ENCODE measurements at places on chromosomes 11 and 22. TPM values are rescaled to one million over a fixed set of nuclear protein-coding genes. Genes with fewer than 3 reads are reported as not detected.

GRCh38 chr11:2762451-2762850, 62.7 kb upstream of the KCNQ1OT1 start:
- H3K27ac ChIP-seq = no peak overlapping the region
- peaks cover 4% of the 10 kb centered on the region for H3K4me1 ChIP-seq
- no peaks in the 10 kb centered on the region for H3K27me3 ChIP-seq

Gene IGLL1
- total RNA-seq = not detected

DNA sequence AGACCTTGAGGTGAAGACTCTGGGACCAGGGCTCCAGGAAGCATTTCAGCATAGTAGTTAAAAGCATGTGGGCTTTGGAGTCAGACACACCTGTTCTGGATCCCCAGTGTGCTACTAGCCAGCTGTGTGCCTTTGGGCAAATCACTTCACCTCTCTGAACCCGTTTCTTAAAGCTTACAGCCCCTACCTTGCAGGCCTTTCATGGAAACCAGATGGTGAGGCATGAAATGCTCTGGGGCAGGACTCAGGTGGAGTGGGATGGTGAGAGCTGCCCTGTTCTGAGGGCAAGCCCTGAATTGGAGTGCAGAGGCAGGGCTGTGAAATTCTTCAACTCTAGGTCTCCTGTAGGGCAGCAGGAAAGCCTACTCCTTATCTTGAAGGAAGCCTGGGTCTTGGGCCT, 10.5 kb downstream of the UCP2 start:
- H3K4me3 ChIP-seq = no peak overlapping the region
- H3K36me3 ChIP-seq = peaks cover 19% of the 10 kb centered on the region
- no peak for DNase-seq
- no peak overlapping the region for H3K27ac ChIP-seq
- no peaks in the 10 kb centered on the region for H3K27me3 ChIP-seq

DNA sequence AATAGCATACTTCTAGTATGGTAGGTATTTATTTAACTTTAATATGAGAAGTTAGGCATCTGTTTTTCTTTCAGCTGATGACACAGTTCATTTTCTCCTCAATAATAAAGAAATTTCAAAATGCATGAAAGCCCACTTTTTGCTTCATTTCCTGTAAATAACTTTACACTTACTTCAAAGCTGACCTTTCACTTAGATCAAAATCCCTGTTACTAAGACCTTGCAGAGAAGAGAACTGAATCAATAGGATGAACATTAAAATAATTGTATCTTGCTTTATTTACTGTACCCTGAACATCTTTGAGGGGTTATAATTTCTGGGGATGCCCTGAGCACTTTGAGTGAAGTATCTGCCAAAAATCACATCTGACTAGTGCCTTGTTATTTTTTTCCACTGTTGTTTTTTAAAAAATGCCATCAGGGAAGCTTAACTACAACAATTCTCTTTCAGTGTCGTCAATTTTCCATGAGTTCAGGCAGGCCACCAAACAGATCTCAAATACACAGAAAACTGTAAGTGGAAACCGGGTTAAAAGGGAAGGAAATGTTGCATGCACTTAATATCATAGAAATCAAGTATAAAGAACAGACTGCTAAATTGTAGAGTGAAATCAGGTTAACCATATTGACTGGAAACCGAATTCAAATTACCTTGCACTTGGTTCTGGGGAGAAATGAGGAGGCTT, 206.2 kb downstream of the MAML2 start:
- peak overlapping the region; percentile 1 for H3K27ac ChIP-seq
- DNase-seq = no peak
- H3K4me1 ChIP-seq = peaks cover 24% of the 10 kb centered on the region

Gene CSF2RB
- total RNA-seq = 1.9 TPM

Gene DTX4
- total RNA-seq = 20.2 TPM

DNA sequence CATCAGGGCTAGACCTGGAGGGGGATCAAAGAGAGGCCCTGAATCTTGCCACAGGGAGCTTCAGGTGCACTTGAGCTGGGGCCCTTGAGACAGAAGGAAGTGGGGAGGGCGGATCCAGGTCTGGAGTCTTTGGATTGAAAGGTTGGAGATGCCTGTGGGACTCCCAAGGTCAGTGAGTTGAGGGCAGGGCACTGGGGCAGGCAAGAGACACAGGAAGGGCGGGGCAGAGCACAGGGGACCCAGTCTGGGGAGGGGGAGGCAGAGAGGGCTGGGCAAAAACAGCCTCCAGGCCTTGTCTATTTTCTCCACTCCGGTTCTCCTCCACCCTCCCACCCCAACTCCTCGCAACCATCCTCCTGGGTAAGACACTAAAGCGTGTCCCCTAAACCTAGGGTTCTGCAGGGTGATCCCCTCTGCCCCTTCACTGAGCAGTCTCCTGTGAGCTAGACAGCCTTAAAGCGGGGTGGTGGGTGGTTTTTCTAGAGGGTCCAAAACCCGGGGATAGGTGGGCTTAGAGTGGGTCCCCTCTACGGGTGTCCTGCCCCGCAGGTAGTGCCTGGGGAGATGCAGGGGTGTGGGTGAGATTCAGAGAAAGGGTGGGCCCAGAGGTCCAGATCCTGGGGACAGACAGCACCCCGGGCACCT, 38.6 kb upstream of the CELSR1 start:
- H3K27ac ChIP-seq = peak overlapping the region; percentile 44
- peaks cover 36% of the 10 kb centered on the region for H3K4me1 ChIP-seq
- peak overlapping the region; percentile 36 for H3K4me3 ChIP-seq
- peak; percentile 48 for DNase-seq

DNA sequence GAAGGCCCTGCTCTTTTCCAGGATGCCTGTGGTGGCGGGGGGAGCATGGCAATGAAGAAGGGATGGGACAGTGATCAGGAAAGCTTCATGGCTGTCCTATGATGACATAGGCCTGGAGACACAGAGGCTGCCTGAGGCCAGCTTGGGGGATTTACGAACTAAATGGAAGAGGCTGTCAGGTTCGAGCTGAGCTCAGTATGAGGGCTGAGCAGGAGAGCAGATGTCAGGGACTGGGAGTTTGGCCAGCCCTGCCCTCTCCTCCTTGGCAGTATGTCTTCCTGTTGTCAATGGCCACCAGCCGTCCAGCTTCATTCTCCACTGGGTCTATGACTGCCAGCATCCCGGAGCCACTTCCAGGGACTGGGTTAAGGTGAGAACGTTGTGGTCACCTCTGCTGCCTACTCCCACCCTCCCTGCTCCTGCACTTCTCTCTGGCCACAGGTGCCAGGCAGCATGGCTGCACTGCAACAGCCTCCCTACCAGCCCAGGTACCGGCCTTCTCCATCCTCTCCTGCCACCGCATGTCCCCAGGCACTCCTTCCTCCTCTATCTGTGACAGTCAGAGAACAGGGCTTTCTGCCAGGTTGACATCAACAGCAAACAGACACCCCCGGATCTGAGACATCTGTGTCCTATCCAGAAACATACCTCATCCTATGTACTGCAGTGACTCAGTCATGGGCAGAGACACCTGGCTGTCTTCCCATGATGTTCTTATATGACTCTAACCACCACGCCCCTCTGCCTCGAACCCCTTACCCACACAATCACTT, 75.1 kb downstream of the KIRREL3 start:
- H3K4me3 ChIP-seq = no peak overlapping the region
- no peak overlapping the region for H3K27ac ChIP-seq
- H3K36me3 ChIP-seq = no peaks in the 10 kb centered on the region
- no peaks in the 10 kb centered on the region for H3K27me3 ChIP-seq
- H3K4me1 ChIP-seq = peaks cover 15% of the 10 kb centered on the region

DNA sequence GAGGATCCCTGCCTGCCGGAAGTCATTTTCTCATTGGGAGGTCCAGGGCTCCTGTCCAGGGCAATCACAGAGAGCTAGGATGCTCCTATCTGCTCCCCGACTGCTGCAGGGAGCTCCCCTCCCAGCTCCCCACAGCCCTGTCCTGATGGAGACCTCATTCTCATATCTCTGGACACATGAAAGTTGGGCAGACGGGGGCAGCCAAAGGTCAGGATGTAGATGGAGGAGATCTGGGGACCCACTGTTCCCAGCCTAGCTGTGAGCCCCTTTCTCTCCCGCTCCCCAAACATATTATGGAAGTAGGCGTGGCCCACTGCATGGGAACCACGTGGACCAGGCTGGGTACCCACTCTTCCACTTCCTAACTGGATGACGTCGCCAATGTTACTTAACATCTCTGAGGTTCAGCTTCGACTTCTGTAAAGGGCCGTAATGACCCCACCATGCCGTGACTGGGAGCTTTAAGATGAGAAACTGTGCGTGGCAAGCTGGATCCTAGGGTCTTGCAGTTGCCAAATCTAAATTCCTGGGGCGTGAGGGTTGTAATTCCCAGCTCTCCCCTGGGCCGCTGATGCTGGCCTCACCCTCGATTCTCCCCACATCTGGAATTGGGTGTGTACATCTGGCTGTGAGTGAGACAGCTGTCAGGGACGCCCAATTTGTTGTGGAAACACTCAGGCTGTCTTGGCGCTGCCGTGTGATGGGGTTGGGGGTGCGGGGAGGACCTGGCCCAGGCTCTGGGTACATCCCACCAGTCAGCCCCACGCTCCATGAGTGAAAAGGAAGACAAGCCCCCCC, 1.8 kb downstream of the CDC42EP2 start:
- H3K4me1 ChIP-seq = peaks cover 55% of the 10 kb centered on the region
- H3K36me3 ChIP-seq = peaks cover 9% of the 10 kb centered on the region
- no peak overlapping the region for H3K4me3 ChIP-seq
- H3K27ac ChIP-seq = peak overlapping the region; percentile 79
- H3K27me3 ChIP-seq = no peaks in the 10 kb centered on the region
- no peak for DNase-seq

DNA sequence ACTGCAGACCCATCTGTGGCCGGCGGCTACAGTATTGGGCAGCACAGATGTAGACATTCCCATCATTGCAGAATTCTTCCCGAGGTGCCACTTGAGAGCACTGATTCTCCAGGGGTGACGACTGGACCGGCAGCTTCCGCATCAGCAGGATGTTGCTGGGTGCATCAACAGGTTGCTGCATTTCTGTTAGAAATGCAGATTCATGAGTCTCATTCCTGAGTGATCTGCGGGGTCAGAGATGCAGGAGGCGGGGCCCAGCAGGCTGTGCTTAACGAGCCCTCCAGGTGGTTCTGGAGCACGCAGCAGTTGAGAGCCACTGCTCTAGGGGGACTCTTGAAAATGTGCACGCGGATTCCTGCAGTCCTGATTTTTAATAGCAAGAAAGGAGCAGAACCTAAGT, 321.8 kb downstream of the TBC1D22A start:
- no peaks in the 10 kb centered on the region for H3K4me1 ChIP-seq
- no peaks in the 10 kb centered on the region for H3K27me3 ChIP-seq
- H3K36me3 ChIP-seq = no peaks in the 10 kb centered on the region
- DNase-seq = peak; percentile 13

DNA sequence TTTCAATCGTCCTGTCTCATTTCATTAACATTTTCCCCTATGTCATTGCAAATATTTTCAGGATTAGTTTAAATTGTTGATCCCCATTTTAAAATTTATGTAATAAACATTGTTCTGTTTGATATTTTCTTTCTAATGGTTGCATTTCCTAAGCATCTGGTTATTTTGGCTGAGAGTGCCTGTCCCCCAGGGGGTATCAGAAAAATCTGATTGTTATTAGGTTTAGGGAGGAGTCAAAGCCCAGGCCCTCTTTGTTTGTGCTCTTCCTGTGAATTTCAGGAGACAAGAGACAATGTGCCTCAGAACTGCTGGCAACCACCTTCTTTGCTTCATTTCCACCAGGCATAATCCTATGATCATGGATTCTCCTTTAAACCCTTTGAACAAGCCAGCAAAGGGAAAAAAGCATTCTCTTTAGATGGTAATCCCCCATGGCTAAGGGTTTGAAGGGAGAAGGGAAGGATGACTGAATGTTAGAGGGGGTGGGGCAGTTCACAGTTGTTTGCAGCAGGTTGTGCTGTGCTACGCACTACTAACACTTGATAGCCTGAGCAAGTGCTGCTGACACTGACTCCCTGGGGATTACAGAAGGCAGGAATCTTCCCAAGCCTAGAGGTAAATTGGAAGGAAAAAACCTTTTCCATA, 462.4 kb upstream of the LRRC4C start:
- H3K27me3 ChIP-seq = no peaks in the 10 kb centered on the region
- no peaks in the 10 kb centered on the region for H3K4me1 ChIP-seq
- no peak overlapping the region for H3K4me3 ChIP-seq
- no peak overlapping the region for H3K27ac ChIP-seq
- DNase-seq = no peak
- no peaks in the 10 kb centered on the region for H3K36me3 ChIP-seq

Gene OR51I1
- not detected for total RNA-seq

DNA sequence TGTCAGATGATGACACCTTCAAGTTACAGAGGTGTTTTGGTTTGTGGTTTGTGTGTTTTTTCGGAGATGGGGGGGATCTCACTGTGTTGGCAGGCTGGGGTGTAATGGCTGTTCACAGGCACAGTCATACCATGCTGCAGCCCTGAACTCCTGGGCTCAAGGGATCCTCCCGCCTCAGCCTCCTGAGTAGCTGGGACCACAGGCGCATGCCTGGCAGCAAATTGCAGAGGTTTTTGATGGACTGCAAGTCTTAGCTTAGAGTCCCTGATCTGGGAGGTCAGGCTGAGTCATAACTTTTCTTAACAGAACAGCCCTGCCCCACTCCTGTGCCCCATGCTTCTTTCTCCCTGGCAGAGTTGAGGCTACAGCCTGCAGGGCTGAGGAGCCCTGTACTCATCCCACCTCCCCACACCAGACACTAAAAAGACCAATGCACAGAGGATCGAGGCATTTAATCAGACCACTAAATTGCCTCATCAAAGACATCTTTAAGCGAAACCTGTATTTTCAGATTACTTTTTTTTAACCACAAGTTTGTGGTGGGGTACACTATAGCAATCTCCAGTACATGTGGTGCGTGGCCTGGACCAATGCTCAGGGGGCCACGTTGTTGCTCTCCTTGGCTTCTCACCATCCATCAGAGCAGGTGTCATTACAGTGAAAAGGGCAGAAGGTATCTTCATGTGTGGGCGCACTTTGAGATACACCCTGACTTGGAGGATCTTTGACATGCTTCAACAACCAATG, 17.1 kb upstream of the ADORA2A start:
- peaks cover 3% of the 10 kb centered on the region for H3K4me1 ChIP-seq
- H3K27ac ChIP-seq = no peak overlapping the region
- peaks cover 21% of the 10 kb centered on the region for H3K36me3 ChIP-seq
- DNase-seq = no peak

GRCh38 chr11:113932788-113933187, 28.2 kb downstream of the HTR3B start:
- H3K4me3 ChIP-seq = no peak overlapping the region
- no peaks in the 10 kb centered on the region for H3K27me3 ChIP-seq
- no peak for DNase-seq
- H3K27ac ChIP-seq = no peak overlapping the region

All from thyroid gland (tissue), 4 donors.